ENCODE measurements at places on chromosomes 11 and 22. TPM values are rescaled to one million over a fixed set of nuclear protein-coding genes. Genes with fewer than 3 reads are reported as not detected.

DNA sequence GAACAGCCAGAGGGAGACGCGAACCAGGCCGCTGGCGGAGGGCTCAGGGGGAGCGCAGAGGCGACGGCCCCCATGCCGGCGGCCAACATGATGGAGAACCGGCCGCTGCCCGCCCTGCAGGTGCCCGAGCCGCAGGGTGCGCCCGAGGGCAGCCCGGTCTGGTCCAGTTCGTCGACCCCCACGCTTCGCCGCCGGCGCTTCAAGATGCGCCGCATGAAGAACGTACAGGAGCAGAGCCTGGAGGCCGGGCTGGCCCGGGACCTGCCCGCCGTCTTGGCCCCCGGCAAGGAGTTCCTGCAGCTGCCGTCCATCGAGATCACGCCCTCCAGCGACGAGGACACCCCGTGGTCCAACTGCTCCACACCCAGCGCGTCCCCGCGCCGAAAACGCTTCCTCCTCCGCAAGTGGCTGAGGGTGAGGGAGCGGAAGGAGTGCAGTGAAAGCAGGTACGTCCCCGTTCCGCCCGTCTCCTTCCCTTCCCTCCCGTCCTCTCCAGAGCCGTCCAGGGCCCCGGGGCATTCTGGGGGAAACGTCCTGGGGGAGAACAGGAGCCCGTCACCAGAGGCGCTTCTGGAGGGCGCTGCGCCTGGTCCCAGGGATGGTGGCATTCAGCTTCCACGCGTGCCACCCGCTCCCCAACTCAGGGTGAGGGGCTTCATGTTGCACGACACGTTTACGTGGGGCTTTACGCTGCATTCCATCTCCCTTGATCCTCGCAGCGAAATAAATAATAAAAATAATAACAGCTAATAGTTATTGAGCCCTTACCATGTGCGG, 840 bp downstream of the GRAMD1B start:
- peak; percentile 29 for DNase-seq
- peak overlapping the region; percentile 60 for H3K27ac ChIP-seq

DNA sequence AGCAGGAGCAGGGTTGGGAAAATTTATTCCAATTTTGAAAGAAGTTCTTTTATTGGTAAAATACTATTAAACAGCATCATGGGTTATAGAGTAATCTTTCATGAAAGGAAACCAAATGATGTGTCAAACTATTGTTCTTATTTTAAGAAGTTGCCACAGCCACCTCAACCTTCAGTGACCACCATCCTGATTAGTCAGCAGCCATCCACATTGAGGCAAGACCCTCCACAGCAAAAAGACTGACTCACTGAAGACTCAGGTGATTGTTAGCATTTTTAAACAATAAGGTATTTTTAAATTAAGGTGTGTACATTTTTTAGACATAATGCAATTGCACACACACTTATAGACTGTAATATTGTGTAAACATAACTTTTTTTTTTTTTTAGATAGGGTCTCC, 3.7 kb upstream of the HEPHL1 start:
- no peaks in the 10 kb centered on the region for H3K36me3 ChIP-seq
- no peak overlapping the region for H3K27ac ChIP-seq

RAB38 gene
- not detected for total RNA-seq

MPZL3 gene
- 14.2 TPM for total RNA-seq

PIWIL4 gene
- total RNA-seq = 1.9 TPM

DDIAS gene
- total RNA-seq = 0.57 TPM

DNA sequence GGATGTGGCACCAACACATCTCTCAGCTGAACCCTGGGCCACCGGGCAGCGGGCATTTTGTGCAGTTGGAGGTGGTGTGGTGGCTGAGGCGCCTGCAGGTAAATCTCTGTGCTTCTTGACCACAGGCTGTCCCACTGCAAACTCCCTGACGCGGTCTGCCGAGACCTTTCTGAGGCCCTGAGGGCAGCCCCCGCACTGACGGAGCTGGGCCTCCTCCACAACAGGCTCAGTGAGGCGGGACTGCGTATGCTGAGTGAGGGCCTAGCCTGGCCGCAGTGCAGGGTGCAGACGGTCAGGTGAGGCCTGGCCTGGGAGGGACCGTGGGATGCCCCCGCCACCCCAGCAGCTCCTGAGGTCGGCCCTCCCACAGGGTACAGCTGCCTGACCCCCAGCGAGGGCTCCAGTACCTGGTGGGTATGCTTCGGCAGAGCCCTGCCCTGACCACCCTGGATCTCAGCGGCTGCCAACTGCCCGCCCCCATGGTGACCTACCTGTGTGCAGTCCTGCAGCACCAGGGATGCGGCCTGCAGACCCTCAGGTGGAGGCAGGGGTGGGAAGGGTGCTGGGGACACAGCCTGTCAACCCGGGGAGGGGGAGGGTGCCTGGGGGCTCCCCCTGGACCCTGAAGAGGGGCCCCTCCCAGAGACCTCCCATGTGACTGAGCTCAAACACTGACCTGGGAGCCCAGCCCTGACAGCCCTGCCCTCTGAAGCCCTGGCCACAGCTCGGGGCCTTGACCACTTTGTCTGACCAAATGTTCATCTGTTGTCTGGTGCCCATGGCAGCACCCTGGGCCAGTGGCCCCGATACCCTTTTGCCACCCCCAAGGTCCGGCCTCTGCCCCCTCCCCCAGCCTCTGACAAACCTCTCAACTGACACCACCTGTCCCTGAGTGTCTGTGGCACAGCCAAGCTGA, 4.6 kb upstream of the PGGHG start:
- no peak overlapping the region for H3K4me3 ChIP-seq
- no peaks in the 10 kb centered on the region for H3K36me3 ChIP-seq
- no peak overlapping the region for H3K27ac ChIP-seq
- DNase-seq = no peak

GPHA2 gene
- 0.48 TPM for total RNA-seq

Data from naive thymus-derived CD4-positive, alpha-beta T cell (primary cell).